ENCODE measurements at places on chromosomes 2 and 18.

DNA sequence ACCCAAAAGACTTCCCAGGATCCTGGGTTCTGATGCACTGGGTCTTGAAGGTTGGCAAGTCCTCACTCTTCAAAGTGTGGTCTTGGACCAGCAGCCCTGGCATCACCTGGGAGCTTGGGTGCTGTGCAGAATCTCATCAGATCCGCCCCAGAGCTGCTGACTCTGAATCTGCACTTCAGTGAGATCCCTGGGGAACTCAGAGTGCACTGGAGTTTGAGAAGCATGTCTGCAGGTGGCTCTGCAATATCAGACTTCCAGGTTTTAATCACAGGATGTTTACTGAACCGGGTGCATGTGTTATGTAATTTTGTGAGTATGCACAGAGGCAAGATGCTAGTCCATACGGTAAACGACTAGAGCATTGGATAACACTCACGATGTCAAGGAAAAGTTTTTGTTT is 58.0 kb upstream of the BOD1L2 start:
- no peak for DNase-seq

GRCh38 chr2:143847257-143847656 is 672.7 kb downstream of the ZEB2 start:
- DNase-seq: no peak

DNA sequence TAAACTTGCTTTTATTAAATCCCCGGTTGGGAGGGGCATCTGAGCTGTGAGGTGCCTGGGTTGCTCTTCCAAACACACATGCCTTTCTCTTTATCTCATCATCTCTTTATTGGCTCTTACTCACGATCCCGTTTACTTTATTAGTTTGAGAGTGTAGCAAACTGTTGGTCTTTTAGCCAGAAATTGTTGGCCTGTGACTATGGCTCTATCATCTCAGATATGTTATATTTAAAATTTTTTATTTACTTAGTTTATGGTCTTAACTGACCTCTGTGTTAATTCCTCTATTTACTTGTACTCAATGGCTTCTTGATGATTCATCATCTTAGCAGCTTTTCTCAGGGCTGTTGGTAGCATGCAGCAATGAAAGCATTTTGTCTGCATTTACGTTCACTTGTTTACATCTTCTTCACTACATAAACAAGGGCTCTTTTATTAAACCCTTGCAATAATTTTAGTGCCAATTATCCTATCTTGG is 408.4 kb downstream of the HRH4 start:
- no peak for DNase-seq

GRCh38 chr2:25651782-25652455 is 21.5 kb downstream of the DTNB start:
- DNase-seq: no peak
